ENCODE measurements at places on chromosomes 5 and 9.

- DNase-seq = no peak
These were observed 40.2 kb upstream of the RAB3C start for GRCh38 chr5:58542709-58543108.

GRCh38 chr9:114909661-114910060, 20.7 kb downstream of the TNFSF8 start:
- DNase-seq = no peak

GRCh38 chr9:131028221-131028884, 19.4 kb downstream of the LAMC3 start:
- DNase-seq = no peak

DNA sequence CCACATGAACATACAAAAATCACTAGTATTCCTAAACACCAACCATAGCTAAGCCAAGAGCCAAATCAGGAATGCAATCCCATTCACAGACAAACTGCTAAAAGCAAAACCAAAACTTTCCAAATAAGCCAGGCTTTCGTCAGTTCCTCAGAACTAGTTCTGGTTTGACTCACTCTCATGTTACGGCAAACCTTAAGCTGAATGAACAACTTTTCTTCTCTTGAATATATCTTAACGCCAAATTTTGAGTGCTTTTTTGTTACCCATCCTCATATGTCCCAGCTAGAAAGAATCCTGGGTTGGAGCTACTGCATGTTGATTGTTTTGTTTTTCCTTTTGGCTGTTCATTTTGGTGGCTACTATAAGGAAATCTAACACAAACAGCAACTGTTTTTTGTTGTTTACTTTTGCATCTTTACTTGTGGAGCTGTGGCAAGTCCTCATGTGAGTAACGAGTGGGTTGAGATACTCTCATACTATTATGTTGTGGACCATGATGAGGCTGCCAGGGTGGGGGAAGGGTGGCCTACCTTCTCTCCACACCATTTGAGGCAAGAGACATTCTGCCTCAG, at the start of gene PDCD1LG2:
Gene PDCD1LG2 (plus strand): TSS at position 172 of the 572 bp plus-strand sequence. CDS start 12,016 bp downstream, outside the sequence.
- DNase-seq = no peak

GRCh38 chr9:130498298-130498917, 53.6 kb downstream of the ASS1 start:
- DNase-seq = no peak

- DNase-seq = no peak
These were observed 4.4 kb upstream of the IRX1 start for GRCh38 chr5:3590967-3591900.

- DNase-seq = no peak
These were observed 163.8 kb downstream of the TMEM38B start for GRCh38 chr9:105858006-105858690.

DNA sequence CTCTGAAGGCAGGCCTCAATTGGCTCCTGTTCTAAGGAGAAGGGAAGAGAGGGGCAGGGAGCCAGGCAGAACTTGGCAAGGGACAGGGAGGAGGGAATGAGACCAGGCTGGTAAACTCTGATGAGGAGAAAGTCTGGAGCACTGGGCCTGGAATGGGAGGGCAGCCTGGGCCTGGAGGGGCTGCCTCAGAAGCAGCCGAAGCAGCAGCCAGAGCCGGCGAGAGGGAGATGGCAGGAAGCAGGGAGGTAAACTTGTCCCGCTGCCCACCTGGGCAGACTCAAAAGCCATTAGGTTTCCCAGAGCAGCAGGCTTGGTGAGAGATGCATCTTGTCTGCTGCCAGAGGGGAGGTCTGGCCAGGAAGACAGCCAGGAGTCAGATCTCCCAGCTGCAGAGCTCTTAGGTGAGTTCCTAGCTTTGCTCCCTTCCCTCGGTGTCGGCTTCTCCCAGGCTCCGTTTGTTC, 37.0 kb upstream of the CRB2 start:
- no peak for DNase-seq

- no peak for DNase-seq
These were observed 132.0 kb downstream of the FAM174A start for GRCh38 chr5:100667161-100667630.

DNA sequence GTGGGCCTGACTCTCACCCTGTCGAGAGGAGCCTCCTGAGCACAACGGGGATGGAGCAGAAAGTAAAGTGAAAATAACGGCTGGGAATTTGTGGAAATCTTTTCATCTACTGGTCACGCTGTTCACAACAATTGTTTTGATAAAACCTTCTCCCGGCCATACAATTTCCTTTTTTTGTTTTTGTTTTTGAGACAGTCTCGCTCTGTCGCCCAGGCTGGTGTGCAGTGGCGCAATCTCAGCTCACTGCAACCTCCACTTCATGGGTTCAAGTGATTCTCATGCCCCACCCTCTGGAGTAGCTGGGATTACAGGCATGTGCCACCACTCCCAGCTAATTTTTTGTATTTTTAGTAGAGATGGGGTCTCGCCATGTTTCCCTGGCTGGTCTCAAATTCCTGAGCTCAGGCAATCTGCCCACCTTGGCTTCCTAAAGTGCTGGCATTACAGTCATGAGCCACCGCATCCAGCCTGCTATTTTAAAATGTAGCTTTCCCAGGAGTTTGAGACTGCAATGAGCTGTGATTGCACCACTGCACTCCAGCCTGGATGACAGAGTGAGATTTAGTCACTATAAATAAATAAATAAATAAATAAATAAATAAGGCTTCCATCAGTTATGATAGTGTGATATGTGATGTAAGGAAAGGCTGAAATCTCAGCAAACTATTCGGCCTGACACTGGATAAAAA, 73.5 kb upstream of the PTGER4 start:
- DNase-seq = no peak

DNA sequence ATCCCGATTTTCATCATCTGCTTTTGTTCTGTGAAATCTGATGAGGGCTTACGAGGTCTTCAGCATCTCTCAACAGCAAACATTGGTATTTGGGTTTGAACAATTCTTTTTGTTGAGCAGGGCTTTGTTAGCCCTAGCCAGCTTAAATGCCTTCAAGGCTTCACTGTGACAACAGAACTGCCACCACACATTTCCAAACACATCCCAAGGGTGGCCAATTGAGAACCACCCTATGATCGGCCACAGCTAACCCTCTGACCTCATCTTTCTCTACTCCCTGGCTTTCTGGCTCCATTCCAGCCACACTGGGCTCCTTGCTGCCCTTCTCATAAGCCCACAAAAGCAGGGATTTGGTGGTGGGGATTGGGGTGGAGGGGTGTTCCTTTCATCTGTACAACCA, 17.6 kb downstream of the MTX3 start:
- no peak for DNase-seq

- no peak for DNase-seq
These were observed 1.6 kb upstream of the TCF7 start for GRCh38 chr5:134112726-134113362.

- no peak for DNase-seq
These were observed 1.4 kb downstream of the STING1 start for GRCh38 chr5:139481122-139481533.

GRCh38 chr5:113054899-113055298, 78.3 kb downstream of the DCP2 start:
- DNase-seq = no peak

DNA sequence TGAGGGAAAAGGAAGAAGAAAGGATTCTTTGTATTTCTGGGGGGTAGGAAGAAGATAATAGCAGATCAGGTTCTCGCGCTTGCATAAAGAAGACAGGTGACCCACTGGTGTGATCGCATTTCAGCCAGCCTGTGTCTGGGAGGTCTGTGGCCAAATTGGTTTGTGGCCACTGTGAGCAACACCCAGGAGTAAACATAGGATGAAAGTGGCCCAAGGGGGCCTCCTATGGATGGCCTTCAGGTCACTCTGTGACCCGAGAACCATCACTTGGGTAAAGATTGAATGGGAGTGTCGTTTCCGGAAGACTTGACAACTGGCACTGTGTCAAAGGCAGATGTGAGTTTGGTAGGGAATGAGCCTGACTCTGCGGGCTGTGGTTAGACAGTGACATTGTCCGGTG, 34.2 kb downstream of the RAI14 start:
- no peak for DNase-seq

- DNase-seq = no peak
These were observed 108.9 kb upstream of the SPRY4 start for GRCh38 chr5:142433526-142434321.

DNA sequence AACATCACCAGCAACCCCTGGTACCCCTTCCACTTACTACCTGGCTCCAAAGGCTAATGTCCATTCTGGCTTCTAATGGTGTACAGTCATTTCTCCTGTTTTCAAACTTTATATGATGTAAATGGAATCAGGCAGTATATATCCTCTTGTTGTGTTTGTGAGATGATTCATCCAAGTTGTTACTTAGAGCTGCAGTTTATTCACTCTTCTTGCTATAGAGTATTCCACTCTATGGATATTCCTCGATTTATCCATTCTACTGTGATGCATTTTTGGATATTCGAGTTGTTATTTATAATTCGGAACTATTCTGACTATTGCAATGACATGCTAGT, 32.4 kb downstream of the IRF1 start:
- no peak for DNase-seq

GRCh38 chr9:132908635-132909034, 29.9 kb downstream of the SPACA9 start:
- no peak for DNase-seq

GRCh38 chr5:149948993-149949392, 4.4 kb upstream of the PDE6A start:
- no peak for DNase-seq

- DNase-seq = no peak
These were observed 64.9 kb downstream of the CCNH start for GRCh38 chr5:87347841-87348240.

DNA sequence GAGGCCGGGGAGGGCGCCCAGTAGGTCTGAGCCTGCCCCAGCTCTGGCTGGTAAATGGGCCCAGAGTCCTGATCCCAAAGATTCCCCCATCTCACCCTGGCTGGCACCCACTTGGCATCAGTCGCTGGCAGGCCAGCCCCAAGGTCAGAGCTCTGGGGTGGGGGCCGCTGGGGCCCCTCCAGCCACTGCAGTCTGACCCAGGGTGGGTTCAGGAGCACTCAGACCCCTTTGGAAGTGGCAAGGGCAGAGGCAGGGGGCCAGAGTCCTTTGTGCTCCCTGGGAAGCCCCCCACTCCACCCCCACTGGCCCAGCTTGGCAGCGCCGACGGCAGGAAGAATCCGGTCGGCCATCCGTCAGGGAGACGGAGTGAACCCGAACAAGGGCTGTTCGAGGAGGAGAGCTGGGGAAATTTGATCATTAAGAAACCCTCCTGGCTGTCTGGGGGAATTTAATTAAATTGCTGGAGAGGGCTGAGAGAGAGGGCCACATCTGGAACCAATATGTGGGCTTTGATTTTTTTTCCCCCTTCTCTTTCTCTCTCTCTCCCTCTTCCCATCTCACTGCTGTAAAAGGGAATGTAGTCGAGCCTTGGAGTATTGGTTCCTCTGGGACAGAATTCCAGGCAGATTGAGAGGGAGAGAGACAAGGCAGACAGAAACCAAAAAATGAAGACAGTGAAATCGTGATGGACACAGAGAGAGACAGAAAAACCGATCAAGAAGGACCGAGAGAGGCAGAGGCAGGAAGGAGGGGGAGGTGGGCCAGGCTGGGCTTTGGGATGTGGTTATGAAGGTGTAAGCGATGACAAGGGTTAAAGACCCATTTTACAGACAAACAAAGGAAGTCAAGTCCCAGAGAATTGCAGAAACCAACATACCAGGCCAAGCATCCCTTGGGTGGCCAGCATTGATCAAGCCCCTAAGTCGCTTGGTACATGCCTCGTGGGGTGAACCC, 8.1 kb upstream of the ASB6 start:
- DNase-seq = no peak

DNA sequence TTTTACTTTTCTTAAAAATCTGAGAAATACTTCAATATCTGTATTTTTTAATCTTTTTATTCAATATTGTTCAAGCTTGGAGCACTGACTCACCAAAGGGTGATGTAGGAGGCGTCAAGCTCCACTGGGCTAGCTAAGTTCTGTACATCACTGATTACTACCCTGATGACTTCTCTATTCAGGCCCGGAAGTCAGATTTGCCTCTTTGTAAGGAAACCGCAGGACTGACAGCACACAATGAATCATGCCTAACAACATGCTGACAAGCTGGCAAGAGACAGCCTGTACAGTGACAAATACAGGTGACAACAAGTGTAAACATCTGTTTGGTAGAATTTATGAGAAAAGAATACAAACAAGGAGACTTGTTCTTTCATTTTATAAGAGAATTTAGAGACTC, 627.9 kb upstream of the RORB start:
- DNase-seq = no peak

DNA sequence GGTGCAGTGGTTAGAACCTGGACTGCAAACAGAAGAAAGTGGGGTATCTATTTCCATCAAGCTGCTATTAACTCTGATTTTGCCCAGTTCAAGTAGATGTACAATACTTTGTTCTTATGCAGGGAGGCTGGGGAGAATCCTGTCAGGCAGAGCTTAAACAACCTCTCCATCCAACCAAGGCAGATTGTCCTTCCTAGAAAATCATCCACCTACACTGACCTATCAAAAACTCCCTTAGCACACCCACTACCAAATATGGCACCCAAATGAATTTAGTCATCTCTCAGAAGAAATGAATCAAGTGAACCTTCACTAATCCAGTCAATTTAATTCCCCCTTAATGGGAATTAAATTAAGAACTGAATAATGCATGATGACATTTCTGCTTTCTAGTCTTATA, 18.4 kb upstream of the HEMGN start:
- DNase-seq = no peak

GRCh38 chr5:86765778-86766502, 148.2 kb downstream of the COX7C start:
- DNase-seq = no peak

- DNase-seq = no peak
These were observed 29.9 kb downstream of the DPYSL3 start for GRCh38 chr5:147479949-147480348.

DNA sequence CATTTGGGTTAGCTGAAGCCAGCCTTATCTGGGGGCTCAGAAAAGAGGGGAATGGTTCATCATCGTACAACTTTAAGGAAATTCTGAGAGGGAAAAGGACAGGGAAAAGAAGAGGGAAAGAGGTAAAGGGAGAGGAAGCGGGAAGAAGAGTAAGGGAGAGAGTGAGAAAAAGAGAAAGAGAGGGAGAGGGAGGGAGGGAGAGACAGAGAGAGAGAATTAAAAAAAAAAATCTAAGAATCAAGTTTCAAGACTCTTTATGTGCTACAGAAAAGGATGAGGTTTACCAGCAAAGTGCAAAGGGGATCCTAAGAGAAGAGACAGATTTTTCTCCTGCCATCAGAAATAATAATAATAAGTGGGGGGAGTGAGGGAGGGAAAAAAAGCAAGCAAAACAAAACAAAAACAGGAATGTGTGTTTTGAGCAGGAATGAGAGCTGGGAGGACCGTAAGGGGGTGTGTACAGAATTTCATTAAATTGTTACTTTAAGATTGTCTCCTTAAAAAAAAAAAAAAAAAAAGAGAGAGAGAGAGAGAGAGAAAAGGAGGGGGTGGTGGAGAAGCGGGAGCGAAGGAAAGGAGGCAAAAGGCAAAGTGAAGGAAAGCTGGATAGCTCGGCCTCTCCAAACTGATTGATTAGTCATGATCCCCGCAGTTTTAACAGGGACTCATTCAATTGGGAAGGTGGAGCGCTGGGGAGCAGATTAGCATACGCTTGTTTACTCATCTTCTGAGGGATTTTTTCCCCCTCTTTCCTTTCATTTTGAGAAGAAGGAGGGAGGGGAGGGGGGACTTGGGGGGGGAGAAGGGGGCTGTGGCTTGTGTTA, 438 bp upstream of the PAPPA start:
- DNase-seq = no peak

- DNase-seq = no peak
These were observed 272.8 kb downstream of the DENND1A start for GRCh38 chr9:123657099-123657498.
